ENCODE measurements at places on chromosomes 7 and 10.

GRCh38 chr7:23604296-23604640 is 7.1 kb downstream of the CCDC126 start:
- peak; percentile 54 for DNase-seq

DNA sequence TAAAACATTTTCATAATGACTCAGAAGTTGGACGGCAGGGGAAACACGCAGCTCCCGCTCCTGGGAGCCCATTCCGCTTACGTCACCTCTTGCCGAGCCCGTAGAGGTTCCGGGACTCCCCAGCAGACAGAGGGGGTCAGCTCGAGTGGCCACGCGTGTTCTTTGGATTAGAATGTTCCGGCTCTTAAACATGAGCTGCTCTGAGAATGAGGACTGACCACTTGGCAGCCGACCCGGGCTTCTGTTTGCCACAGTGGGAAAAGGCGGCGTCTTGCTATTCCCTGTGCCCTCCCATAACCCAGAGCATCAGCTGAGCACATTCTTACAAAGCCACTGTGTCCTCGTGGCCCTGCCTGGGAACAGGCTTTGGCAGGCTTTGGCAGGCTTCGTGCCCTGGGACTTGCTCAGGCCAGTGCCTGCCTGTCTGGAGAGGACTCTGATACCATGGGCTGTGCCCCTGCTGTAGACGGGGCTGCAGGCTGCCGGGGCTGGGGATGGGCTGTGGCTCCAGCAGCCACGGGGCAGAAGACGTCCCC is 40.1 kb downstream of the PFKP start:
- DNase-seq, result peak; percentile 90

DNA sequence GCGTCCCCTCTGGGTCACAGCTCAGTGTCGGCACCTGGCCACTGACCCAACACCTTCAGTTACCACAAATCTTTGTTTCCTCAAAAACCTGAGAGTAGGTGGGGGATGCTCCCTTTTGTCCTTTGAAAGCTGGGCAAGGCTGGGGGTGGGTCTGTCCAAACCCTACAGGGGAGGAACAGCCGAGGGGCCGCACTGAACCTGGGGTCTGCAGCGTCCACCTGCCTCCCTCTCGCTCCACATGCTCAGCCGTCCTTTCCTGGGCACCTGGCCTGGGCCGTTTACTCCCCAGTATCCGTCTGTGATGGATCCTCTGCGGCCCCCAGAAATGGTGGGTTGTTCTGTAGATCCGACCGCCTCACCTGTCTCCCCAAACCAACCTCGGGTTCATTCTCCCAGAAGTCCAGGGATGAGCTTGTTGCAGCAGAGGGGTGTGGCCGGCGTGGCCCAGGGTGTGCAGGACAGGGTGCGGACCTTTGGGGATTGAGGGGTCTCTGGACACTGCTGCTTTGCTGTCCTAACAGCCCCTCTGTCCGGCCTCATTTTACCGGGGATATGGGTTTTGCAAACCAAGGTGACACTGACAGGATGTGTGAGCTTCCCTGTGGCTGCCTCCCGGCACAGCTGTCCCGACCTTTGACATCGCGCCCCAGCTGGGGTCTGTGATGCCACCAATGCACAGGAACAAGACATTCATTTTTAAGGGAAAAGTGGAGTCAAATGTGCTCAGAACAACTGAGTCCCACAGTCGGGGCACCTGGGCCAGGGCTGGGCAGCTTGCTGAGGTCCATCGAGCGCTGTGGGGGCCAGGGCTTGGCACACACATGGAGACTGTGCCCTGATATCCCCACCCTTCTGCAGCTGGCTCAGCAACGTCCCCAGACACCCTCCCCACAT is 115.9 kb downstream of the VIPR2 start:
- no peak for DNase-seq

GRCh38 chr10:111072232-111072631 is 4.6 kb upstream of the ADRA2A start:
- DNase-seq, result no peak

DNA sequence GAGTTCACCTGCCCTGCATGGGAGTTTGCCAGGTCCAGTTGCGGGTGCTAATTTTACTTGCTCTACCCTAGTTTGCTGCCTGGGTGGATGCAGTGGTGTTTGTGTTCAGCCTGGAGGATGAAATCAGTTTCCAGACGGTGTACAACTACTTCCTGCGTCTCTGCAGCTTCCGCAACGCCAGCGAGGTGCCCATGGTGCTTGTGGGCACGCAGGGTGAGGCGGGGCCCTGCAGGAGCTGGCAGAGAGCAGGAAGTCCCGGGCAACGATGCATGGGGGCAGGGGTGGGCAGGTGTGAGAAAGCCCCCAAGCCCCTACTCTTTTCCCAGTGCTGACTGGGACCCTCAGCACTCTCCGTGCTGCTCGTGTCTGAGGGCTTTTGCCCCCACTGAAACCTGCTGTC is 31.3 kb downstream of the AGAP3 start:
- DNase-seq, result no peak

- no peak for DNase-seq
Measured at GRCh38 chr7:28890137-28890536, 68.0 kb downstream of the TRIL start.

DNA sequence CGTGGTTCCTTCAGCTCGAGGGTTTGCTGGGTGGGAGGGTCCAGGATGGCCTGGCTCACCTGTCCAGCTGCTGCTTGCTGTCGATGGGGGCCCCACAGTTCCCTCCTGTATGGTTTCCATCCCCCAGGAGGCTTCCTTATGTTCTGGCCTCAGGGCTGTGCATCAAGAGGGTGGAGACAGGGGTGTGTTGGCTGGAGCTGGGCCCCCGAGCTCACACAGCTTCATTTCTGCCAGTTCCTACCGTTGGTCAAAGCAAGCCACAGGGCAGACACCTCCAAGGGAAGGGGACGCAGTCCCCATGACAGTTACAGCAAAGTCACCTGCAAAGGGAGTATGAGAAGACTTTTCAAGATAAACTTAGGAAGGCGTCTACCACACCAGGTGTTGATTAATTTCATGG is 156.9 kb downstream of the EBF3 start:
- DNase-seq, result no peak

- DNase-seq, result no peak
Measured at GRCh38 chr7:16889851-16890415, 8.2 kb upstream of the AGR3 start.

DNA sequence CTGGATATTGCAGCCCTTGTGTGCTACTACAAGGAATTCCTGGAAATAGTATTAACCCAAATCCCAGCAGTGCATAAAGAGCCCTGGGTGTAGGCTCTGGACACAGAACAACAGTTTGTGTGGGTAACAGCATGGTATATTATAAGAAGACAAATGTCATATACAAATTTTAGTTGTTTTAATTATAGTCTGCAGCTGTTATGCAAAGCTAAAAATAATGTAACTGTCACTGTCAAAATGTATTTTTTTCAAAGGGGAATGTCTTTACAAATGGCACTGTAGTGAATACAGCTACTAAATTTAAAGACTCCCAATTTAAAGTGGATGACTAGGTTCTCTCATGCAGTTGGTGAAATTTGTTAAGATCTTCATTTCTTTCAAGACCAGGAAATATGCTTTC is 339.0 kb downstream of the GPR37 start:
- no peak for DNase-seq

DNA sequence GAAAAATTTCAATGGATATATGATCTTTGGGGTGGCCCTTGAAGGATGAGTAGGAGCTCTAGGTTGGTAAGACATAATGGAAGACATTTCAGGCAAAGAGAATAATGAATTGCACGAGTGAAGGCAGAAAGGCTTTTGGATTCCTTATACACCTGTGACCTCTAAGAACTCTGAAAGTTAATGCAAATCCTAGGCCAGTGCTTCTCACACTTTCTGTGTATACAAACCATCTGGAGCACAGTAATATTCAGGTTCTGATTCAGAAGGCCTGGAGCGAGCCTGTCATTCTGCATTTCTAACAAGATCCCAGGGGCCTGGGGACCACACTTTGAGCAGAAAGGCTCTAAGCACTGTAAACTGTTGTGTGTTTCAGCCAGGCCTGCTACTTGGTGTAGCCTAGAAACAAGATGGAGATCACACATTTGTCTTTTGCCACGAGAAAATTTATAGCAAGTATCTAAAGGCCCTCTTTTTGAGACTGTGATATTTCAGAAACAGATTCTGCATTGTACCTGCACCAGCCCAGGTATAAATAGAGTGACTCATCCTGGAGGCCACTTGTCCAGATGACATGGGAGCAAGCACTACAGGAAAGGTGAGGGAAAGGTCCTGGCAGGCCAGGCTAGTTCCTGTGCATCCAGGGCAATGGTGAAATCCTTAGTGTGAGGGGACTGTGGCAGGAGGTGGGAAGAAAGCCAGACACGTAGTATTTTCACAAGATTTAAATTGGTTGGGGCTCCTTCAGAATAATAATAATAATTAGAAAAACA is 24.4 kb downstream of the MRPS33 start:
- no peak for DNase-seq

- peak; percentile 86 for DNase-seq
Measured at GRCh38 chr10:61902445-61903220, 1.1 kb downstream of the ARID5B start.

- DNase-seq, result peak; percentile 95
Measured at GRCh38 chr10:3477683-3478082, 305.1 kb upstream of the PITRM1 start.

DNA sequence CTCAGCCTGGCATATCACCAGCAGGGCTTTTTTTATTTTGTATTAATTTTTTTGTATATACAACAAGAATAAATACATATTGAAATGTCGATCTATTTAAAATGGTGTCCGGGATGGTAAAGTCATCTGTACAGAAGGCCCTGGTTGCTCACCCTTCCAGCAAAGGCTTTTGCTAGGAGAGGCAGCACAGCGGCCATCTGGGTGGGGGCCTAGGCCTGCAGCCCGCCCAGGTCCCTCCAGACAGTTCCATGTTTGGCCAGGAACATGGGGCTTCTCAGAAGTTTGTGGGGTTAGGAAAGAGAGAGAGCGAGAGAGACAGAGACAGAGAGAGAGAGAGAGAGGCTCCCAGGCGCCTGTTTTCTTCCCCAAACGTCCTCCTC is 152.6 kb upstream of the LYZL2 start:
- DNase-seq, result no peak

GRCh38 chr7:111092406-111093236 is 1.7 kb downstream of the LRRN3 start:
- no peak for DNase-seq

DNA sequence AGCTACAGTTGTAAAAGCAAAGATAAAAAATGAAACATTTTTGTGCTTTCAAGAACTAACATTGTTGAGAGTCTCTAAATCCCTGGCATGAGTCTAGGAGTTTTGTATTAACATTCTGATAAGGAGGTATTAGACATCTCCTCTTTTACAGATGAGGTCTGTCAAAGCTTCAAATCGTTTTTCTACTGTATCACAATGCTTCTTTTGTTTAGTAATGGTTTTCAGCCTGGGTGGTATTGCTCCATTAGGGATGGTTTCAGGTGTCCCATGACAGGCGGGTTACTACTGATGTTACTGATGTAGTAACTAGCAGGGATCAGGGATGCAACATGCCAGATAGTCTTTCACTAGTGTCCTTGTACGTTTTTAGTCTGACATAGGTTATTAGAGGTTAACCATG is 27.4 kb downstream of the STAM start:
- DNase-seq, result peak; percentile 41

DNA sequence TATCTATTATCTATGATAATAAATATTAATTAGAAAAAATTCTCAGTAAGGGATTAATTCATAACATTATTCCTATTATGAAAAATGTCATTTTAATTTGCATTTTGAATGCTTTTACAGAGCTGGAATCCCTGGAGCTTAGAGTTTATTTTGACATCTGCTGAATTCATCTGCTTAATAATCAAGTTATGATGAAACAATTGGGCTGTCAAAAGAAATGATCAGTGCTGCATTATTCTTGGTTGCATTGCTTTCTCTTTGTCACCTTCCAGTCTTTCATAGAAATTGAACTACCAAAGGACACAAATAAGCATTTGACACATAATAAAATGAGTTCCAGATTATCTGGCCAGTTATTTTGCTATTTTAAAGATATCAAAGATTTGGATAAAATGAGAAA is 40.0 kb upstream of the MACC1 start:
- DNase-seq, result no peak

DNA sequence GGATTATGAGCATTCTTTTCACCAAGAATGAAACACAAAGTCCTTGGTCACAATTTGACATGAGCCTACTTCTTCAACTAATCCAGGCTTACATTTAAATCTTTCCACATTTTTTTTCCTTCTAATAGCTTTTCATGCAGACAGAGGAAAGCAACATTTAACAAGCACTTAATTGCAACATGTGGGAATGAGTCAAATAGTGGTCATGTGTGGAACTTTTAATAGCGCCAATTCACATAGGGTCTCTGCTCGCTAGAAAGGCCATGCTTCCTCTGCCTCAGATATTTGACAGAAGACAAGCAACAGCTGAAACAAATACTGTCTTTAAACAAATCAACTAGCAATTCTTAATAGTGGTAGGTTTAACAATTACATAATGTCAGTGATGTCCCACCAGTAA is 285.9 kb upstream of the ETV1 start:
- DNase-seq, result no peak

DNA sequence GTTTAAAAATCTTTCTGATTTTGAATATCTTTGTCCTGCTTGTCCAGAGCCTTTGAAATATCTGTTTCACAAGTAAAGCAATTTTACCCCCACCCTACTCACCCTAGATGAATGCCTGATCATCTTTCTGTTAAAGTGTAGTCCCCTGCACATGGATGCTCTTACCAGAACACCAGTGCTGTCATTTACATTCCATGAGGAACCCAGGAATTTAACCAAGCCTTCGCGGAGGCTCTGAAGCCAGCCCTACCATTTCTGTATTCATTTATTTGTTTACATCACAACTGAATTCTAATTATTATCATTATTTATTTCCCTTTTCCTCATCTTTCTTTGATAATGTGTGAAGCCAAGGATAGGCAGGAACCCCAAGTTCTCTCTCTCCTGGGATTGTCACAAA is 167.8 kb upstream of the MYO3A start:
- DNase-seq, result no peak

DNA sequence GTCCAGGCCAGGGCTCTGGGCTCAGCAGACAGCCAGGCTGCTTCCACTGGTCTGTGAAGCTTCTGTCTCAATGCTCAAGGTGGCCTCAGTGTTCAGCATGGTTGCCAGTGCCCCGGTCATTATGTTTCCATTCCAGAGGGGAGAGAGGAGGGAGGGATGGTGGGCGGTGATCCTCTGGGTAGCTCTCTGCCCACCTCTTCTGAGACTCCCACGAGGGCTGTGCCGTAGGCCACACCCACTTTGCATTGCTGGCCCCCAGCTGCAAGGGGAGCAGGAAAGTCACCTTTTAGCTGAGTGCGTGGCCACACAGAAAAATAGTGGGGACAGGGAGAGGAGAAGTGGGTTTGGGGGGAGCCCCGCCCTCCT is 42.5 kb downstream of the FOXK1 start:
- peak; percentile 36 for DNase-seq

GRCh38 chr7:73615886-73616285 is 8.4 kb downstream of the MLXIPL start:
- DNase-seq, result peak; percentile 56

DNA sequence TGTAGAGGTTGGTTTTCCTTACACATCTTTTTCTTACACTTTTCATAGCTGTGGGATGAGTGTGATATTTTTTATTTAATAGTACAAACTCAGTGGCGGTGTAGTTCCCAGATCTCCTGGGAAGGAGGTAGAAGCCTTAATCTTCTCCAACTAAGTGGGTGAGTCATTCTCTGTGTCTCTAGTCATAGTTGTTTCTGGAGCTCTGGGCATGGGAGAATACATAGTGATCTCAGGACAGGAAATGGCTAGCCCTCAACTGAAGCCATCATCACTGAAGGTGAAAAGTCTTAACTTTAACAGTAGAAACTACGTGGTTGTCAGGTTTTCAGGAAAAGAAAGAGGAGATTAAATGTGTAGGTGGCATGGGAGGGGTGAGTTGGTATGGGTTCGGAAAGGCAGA is 319.4 kb upstream of the FZD8 start:
- DNase-seq, result peak; percentile 57
